ENCODE measurements at places on chromosomes 3 and 15.

- DNase-seq: no peak
Observed at GRCh38 chr3:125367403-125368230, 7.5 kb downstream of the ZNF148 start.

DNA sequence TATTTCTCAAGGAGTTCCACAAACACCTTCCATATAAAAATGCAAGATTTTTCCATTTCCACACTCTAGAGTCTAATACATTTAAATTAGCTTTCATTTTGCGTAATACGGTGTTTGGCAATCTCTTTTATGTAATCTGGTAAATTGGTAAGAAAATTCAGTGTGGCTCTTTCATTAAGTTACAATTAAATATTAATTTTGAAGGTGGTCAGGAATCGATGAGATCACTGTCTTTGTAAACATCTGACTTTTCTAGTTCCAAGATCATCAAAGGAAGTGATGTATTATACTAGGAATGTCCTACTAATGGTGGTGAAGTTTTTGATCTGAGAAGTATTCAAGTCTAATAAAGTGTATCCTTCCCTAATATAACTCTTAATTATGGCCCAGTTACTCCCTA, 1.1 kb upstream of the UTS2B start:
- no peak for DNase-seq

DNA sequence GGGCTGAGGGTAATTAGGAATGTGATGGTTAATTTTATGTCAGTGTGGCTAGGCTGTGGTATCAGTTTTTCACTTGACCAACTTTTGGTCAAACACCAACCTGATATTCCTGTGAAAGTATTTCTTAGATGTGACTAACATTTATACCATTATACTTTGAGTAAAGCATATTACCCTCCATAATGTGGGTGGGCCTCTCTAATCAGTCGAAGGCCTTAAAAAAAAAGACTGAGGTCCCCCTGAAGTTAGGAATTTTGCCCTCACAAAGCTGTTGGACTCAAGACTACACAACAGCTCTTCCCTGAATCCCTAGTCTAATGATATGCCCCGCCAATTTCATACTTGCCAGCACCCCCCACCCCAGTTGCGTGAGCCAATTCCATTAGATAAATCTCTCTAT, 12.5 kb downstream of the SLMAP start:
- no peak for DNase-seq

DNA sequence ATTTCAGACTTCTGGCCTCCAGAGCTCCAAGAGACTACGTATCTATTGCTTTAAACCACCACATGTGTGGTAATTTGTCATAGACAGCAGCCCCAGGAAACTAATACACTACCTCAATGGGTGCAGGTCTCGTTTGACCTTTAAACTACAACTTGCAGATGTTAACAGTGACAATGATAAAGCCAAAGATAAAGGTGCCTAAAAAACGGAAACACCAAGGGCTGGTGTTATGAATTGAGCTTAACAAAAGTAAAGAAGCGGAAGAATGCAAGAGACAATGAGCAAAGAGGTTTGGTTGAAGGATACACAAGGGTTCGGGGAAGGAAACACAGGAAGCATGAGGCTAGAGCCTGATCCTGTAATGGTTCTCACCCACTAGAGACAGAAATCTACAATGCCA, 50.8 kb downstream of the RFTN1 start:
- DNase-seq: no peak

DNA sequence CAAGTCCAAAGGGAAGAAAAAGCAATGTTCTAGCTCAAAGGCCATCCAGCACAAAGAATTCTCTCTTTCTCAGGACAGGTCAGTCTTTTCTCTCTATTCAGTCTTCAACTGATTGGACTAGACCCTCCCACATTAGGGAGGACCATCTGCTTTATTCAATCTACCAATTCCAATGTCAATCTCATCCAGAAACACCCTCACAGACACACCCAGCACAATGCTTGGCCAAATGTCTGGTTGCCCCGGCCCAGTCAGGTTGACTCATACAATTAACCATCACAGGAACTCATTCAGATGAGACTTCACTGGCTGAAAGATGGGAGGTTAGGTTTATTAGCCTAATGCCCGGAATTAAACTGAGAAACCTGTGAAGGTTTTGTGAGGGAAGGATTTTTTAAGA, 32.4 kb downstream of the ACAN start:
- no peak for DNase-seq

- no peak for DNase-seq
Observed at GRCh38 chr15:74752531-74752930, 3.9 kb downstream of the CYP1A2 start.

DNA sequence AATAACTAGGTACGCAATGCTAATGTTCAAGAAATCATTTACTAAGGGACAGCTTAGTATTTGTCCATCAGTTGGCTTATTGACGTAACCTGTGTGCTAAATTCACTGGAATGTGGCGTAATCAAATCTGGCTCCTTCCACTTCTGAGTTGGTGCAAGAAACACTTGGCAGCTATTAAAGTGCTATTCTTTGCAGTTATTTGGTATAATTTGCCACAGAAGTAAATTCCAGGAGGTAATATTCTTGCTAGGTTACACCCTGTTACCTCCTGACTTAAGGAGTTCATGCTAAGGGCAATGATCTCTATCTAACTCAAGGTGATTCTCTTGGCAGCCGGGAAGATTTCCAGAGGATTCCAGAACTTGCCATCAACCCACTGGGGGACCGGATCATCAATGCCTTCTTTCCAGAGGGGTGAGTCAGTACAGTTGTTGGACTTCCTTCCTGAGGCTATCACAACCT, 25.5 kb downstream of the CHP1 start:
- no peak for DNase-seq

DNA sequence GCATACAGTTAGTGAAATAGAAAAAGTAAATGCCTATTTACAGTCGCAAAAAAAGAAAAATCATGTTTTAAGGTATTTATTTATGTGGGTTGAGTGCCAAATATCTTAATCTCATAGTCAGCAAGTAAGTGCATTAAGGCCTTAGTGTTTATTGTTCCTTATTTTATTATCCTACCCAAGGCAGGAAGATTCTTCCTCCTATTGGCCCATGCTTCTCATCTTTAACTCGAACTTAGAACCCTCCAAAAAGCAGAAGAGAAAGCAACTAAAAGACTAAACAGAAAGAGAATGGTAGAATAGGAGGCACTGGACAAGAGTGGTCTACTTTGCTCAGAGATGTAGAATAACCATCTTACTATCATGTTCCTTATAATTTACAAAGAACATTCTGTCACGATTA, 7.5 kb downstream of the RFX7 start:
- DNase-seq: no peak

GRCh38 chr3:33380653-33381052, 59.6 kb downstream of the UBP1 start:
- DNase-seq: no peak

DNA sequence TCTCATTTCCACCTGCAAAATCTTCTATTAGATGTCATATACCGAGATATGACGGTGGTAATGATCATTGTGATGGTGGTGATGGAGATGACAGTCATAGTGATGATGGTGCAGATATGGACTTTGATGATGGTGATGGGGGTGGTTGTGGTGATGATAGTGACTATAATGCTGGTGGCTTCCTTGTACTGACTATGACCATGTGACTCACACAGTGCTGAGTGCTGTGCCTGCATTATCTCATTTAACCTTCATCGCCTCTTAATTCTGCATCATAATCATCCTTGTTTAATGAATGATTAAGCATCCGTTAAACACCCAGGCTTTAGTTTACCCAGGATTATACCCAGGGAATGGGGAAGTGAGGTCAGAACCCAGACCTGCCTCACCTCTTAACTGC, 331.7 kb downstream of the FEZF2 start:
- DNase-seq: no peak

- DNase-seq: no peak
Observed at GRCh38 chr15:91383532-91383931, 283.5 kb downstream of the SV2B start.

- DNase-seq: no peak
Observed at GRCh38 chr15:42062284-42062806, 32.0 kb downstream of the PLA2G4D start.

DNA sequence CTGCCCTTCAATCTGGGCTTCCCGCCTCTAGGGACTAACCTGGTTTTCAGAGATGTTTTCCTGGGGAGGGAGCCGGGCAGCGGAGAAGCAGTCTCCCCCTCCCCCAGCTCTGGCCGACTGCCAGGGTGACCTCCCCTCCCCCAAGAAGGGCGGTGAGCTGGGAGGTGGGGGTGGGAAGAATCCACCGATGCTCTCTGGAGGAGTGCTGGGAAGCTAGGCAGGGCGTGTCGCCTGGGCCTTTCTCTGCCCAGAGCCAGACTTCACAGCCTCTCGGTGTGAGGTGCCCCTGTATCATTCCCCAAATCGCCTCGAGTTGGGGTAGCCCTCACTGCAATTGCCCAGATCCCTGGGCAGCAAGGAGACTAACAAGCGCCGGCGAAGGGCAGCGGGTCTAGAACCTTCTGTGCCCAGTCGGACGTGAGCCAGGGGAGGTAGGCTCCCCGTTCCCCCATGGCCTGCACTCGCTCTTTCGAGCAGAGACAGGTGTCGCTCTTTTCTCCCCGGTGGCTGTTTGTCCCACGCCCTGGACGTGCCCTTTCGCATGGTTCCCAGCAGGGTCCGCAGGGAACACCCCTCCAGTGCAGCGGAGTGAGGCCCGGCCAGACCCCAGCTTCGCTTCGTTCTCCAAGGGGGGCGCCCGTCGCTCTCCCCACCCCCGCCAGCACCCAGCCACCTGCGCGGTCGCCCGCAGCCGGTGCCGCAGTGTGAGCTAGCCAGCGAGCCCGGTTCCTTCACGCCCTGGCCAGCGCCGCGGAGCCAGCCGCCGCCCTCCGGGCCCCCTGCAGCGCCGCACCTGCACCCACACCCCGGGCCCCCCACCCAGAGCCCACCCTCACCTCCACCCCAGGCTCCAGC, 1.1 kb downstream of the RAB6B start:
- DNase-seq: no peak

GRCh38 chr3:196735751-196736150, 3.9 kb upstream of the PAK2 start:
- DNase-seq: no peak

- peak; percentile 36 for DNase-seq
Observed at GRCh38 chr3:39668420-39668819, 141.0 kb upstream of the MYRIP start.

- no peak for DNase-seq
Observed at GRCh38 chr3:100591411-100591810, 18.0 kb upstream of the ADGRG7 start.

- DNase-seq: no peak
Observed at GRCh38 chr3:18586076-18586475, 160.9 kb upstream of the SATB1 start.

DNA sequence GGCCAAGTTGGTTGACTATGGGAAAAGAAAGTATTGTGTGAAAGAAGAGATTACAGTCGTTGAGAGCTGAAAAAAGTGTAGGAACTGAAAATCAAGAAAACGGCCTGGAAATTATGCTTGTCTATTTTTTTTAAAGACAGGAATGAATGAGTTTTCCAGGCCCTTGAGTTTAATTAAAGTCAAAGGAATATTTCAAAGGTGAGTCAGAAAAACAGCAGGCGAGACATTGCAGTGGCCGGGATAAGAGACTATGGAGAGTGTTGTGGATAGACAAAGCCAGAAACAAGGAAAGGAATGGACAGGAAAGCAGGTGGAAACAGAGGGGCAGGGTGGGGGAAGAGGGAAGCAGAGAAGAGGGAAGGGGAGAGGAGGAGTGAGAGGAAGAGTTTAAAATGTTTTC, 275.1 kb upstream of the LRTM1 start:
- DNase-seq: no peak

- DNase-seq: no peak
Observed at GRCh38 chr3:157857440-157857839, 248.8 kb downstream of the SHOX2 start.

GRCh38 chr3:169072494-169072893, 591.0 kb downstream of the MECOM start:
- no peak for DNase-seq

DNA sequence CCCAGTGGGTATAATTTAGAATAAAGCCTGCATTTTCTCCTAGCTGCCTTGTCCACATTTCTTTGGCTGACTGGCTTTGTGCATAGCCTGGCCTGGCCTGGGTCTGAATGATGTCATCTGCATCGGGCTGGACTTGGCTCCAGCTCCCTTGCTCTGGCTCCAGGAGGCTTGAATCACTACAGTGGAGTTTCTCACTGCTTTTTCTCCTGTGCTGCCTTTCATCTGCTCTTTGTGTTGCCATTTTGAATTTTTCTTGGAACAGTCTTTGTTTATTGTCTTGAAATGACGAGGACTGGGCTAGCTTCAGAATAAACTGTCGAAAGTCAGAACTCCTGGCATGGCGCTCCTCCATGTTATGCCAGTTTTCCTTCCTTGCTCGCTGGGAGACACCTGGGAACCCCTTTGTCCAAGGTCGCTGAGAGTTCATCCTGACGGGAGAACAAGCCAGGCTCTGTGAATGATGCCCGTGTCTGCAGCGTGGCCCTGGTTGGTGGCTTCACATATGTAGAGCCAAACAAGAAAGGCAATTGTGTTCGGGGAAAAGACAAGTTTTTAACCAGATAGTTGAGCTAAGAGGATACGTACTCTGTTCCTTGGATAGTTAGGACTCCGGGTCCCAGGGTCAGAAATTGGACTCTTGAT, 258.9 kb downstream of the PDZRN3 start:
- no peak for DNase-seq

GRCh38 chr3:27324686-27325085, 44.5 kb downstream of the NEK10 start:
- no peak for DNase-seq

DNA sequence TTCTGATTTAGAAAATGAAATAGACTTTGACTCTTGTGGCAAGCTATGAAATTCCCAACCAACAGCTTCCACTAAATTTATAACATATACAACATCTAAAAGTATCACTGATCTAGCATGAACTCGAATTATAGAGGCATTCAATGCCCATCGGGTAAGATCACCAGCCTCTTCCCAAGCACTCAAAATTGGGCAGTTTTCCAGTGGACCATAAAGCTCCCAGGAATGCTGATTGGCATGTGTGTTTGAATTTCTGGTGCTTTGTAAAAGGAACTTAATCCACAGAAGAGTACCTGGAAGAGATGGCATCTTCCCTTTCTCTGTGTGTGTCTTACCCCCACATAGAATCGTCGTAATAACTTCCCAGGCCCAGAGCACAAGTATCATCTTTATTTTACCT, 10.0 kb downstream of the LRTM1 start:
- no peak for DNase-seq
